Central memory CD4-positive, alpha-beta T cell (primary cell): ENCODE measurements at places on chromosomes 5 and 9.

DNA sequence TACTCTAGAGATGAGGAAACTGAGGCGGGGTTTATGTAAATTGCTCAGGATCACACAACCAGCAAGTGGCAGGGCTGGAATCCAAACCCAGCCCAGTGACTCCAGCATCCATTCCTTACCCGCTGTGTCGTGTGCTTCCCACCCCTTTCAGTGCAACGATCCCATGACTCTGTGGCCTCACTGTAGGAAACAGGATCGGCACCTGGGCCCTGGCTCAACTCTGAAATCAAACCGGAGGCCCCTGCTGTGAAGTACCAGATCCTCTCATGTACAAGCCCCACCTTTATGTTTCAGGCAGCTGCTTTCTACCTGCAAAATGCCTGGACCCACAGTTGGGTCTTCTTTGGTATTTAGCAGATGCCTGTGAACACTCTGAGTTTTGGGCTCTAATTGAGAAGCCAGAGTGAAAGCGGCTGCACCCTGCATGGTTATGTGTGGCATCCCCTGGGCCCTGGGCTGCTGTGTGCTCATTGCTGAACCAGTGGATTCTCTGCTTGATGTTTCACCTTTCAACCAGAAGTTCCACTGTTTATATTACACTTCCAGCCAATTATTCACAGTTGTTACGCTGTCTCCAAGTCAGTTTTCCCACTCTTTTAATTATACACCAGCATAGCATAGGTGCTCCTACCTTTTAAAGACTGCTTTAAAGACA is 36.7 kb downstream of the ABLIM3 start:
- DNase-seq, result no peak

GRCh38 chr9:76595645-76596044 is 136.7 kb downstream of the GCNT1 start:
- DNase-seq, result no peak

GRCh38 chr9:21841133-21841532 is 38.7 kb downstream of the MTAP start:
- no peak for DNase-seq

GRCh38 chr5:151685749-151686673 is 704 bp downstream of the SPARC start:
- DNase-seq, result no peak

DNA sequence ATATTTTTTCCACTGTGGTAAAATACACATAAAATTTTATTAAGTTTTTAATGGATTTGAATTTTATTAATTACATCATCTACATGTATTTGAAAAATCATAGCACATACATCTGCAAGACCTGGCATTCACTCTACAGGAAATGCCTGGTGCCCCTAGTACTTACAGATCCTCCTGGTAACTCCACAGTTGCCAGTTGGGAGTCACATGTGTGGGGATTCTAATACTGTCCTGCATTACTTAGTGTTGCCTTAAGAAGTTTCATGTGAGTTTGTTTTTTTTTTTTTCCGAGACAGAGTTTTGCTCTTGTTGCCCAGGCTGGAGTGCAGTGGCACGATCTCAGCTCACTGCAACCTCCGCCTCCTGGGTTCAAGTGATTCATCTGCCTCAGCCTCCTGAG is 18.1 kb downstream of the KDM3B start:
- DNase-seq, result no peak

- no peak for DNase-seq
These were observed 126.8 kb downstream of the PDE8B start for GRCh38 chr5:77337246-77337645.

- DNase-seq, result no peak
These were observed 433.5 kb downstream of the CDH18 start for GRCh38 chr5:19554524-19554923.

DNA sequence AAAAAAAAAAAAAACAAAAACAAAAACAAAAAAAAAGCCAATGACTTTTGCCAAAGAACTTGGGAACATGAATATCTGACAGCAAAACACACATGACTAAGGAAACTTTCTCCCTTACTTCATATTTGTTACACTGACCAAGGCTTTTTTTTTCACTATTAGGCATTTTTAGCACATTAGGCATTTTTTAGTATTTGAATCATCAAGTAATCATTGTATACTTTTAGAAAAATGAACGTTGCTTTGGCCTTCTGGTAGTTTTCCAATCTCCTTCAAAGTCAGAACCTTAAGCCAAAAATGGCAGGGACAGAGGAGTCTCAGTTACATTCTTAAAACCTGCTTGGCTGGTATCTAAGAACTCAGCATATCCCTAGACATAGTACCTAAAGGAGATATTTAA is 19.3 kb downstream of the NREP start:
- no peak for DNase-seq

- DNase-seq, result no peak
These were observed 208.5 kb downstream of the ROR2 start for GRCh38 chr9:91741522-91741921.

DNA sequence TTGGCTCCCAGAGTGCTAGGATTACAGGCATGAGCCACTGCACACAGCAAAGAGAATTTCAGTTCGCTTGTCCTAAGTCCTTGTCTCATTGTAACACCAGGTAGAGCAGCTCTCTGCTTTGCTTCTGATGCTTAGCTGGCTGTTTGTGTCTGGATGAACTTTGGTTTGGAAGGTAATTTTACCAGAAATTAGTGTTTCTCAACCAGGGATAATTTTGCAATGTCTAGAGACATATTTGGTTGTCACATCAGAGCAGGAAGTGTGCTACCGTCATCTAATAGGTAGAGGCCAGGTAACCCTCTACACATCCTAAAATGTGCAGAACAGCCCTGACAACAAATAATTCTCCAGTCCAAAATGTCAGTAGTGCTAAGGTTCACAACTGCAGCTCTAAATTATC is 108.8 kb downstream of the SNX18 start:
- DNase-seq, result no peak

GRCh38 chr9:12797037-12797436 is 22.2 kb downstream of the LURAP1L start:
- no peak for DNase-seq
